Inflammatory macrophage (primary cell): ENCODE measurements at places on chromosomes 16 and 17.
A peak's percentile ranks its signal among the peaks of the same experiment; 100 is the strongest.

GRCh38 chr16:80231888-80232287 is 308.9 kb upstream of the DYNLRB2 start:
- no peak for DNase-seq

- DNase-seq: no peak
These were observed 1.3 kb downstream of the MYL11 start for GRCh38 chr16:30375864-30376263.

DNA sequence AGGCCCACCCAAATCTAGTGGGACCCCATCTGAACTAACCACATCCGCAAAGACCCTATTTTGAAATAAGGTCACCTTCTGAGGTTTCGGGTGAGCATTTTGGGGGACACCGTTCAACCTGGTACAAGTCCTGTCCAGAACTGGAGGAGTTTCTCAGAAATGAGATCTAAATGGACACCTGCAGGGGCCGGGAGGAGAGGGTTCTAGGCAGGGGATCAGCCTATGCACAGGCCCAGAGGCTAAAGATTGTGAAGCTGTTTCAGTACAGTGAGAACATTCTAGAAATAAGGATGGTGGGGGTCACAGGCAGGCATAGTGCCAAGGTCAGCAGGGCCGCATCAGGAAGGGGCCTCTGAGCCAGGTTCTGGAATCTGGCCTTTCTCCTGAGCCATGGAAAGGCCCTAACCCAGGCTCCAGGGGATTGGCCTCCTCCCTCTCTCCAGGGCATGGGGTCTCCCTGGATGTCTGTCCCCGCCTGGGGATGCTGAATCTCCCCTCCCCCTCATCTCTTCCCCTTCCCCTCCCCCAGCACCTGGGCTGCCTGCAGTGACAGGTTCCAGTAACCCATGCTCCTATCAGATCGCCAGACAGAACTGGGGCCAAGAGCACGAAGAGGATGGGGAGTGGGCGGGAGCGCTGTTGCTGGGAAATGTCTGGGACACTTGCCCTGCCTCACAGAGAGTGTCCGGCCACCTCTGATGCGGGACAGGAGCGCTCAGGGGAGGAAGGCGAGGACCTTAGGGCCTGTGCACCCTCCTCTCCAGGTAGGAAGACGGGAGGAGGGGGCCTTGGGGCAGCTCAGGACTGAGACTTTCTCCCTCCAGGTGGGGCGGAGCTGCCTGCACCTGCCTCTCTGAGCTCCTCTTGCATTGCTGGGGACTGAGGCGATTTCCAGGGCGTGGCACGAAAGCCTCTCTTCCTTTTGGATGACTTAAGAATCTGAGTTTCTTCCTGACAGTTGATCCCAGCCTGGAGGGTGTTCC is 321.4 kb upstream of the TNRC6C start:
- DNase-seq: no peak

GRCh38 chr16:83804366-83804765 is 3.4 kb upstream of the HSBP1 start:
- DNase-seq: no peak

GRCh38 chr16:58022601-58023371 is 2.8 kb upstream of the MMP15 start:
- DNase-seq: no peak

- no peak for DNase-seq
These were observed 67.0 kb downstream of the CACNG1 start for GRCh38 chr17:67111327-67111726.

DNA sequence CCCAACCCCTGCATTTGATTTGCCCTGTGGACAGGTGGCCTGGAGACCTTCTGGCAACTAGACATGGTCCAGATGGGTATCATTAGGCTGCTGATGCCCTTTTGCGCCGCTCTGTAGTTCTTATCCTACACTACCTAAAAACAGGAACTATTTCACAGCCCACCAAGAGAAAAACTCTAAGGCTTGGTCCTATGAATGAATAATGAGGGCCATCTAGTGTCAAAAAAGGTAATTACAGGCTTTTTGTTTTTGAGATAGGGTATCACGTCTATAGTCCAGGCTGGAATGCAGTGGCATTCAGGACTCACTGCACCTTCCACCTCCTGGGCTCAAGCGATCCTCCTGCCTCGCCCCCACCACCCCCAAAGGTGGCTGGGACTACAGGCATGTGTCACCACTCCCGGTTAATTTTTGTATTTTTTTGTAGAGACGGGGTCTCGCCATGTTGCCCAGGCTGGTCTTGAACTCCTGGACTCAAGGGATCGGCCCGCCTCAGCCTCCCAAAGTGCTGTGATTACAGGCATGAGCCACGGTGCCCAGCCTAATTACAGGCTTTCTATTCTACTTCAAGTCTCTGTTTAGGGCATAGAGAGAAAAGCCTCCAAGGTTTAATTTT is 20.9 kb downstream of the COIL start:
- DNase-seq: peak; percentile 66

GRCh38 chr17:1639549-1640180 is 5.9 kb downstream of the SCARF1 start:
- no peak for DNase-seq

GRCh38 chr16:55505333-55506015 is 3.4 kb upstream of the LPCAT2 start:
- no peak for DNase-seq

DNA sequence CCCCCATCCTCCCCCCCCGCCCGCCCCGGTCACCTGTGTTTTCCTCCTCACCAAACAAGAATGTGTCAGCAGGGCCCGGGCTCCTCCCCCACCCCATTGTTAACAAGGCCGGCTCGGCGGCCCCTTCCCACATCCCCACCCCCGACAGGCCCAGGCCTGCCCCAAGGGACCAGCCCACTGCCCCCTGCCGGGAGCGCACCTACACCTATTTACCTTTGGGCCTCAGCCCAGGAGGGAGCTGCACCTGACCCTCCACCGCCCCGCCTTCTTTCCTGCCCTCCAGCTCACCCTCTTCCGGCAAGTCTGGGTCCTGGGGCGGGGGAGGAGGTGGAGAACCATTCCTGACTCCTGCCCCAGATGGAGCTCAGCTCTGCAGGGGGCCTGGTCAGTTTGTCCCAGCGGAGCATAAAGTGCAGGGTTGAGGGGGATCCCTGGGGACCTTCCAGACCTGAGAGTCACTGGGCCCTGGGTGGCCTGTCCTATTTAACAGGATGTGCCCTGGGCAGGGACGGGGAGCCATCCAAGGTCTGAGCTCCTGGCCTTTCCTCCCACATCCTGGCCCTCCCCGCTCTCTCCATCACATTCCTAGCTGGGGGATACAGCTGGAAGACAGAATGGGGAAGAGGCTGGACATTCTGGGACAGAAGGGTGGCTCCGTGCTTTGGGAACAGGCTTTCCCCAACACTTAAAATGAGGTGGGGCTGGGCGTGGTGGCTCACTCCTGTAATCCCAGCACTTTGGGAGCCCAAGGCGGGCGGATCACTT is 8.3 kb downstream of the FOXJ1 start:
- DNase-seq: no peak

GRCh38 chr17:10803830-10804475 is at the start of gene TMEM238L:
TMEM238L (minus strand) TSS chr17:10804099; CDS start chr17:10803963, 136 bp downstream.
- DNase-seq: no peak

- no peak for DNase-seq
These were observed 17.1 kb downstream of the C16orf82 start for GRCh38 chr16:27083861-27084261.

GRCh38 chr17:74807441-74807840 is 31.3 kb upstream of the NAT9 start:
- peak; percentile 34 for DNase-seq

DNA sequence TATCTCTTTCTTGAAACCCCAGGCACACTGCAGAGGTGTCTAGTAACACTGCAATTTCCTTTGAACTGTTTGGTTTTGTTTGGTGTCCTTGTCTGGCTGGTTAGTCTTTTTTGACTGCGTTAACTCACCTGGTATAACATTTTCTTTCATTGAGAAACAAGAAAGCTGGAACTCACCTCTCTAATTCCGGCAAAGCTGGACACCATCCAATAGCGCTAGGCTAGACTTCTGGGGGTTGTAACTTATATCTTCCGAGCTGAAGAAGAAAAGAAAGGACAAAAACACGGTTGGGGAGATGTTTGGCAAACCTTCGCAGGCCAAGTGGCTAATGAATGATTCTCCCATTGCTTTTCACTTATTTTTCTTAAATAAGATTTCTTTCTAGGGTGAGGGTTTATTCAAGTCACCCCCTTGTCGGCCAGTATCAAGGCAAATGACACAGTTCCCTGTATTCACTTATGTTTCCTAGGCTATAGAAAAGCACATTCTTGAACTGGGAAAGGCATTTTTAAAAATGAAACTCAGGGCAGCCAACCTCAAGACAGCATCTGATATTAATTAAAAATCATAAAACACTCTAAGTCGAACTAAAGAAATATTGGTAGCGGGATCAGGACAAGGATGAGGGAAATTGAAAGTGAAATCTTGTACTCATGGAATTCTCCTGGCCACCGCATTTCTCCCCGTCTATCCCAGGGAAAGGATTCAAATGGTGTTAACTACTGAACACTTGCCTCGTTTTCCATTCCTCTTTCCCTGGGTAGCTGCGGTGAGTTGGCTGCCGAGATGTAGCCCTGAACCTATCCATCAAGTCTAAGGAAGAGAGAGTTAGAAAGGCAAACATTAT is 95.9 kb upstream of the ZFHX3 start:
- DNase-seq: no peak

DNA sequence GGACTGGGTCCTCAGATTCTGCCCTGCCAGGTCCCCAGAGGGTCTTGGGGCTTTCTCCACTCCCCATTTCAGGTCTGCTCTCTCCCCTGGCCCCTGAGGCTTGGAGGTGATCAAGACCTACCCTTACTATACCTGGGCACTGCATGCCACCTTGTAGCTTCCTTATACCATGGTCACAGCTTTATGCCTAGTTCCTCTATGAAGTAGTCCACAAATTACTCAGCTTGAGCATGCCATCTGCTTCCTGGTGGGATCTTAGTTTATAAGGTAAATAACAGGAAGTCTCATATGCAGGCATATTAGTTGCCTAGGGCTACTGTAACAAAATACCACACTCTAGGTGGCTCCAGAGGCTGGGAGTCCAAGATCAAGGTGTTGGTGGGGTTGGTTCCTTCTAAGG is 11.0 kb upstream of the PMFBP1 start:
- peak; percentile 26 for DNase-seq

- DNase-seq: peak; percentile 31
These were observed 825 bp upstream of the RHBDL3 start for GRCh38 chr17:32264823-32265191.
